Central memory CD8-positive, alpha-beta T cell (primary cell): ENCODE measurements at places on chromosomes 3 and 15.
A peak's percentile ranks its signal among the peaks of the same experiment; 100 is the strongest.

DNA sequence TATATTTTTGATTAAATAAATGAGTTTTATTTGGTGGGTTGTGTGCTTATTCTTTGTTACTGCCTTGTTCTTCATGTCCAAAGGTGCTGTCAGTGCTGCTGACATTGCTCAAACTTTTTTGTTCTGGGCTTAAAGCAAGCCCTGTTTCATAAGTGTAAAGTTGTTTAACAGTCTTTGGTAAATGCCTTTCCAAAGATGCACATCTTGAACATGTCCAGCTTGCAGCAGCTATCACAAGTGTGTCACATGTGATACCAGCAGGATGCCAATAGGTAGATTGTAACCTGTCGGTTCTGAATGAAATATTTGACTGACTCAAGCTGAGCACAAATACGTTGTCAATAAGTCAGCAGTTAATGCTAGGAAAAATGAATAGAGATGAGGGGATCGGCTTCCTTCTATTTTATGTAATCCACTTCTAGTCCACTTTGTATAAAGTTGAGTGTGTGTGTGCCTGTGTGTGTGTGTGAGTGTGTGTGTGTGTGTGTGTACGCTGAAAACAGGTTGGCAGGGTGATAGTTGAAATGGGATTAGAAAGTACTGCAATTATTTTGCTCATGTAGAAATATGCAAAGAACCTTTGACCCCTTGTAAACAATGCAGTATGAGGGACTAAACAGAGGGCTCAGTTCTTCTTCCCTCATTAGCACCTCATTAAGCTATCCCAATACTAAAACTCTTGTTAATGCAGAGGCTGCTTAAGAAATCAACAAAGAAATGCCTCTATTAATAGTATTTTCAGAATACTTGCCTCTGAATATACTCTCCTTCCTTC lies 986.5 kb downstream of the TUSC7 start:
- no peak for DNase-seq

- no peak for DNase-seq
Measured at GRCh38 chr15:25682340-25682739, 180.8 kb downstream of the ATP10A start.

DNA sequence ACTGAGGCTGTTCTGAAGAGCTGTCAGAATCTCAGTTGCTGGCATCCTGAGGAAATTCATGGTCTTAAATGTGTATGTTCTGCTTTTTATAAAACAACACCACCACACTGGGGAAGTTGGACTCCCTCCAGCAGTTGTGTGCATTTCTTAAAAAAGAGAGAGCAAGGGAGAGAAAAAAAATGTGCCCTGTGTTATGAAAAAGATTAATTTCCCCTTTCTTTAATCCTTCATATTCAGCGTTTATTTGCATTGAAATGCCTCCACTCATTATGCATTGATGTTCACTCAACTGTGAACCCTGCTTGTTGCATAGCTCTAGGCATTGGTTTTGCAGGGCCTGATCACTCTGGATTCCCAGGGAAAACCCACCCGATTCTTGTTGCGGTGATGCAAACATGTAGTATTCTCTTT lies 4.4 kb upstream of the ZNF609 start:
- DNase-seq: no peak

GRCh38 chr15:43998607-43999006 lies 171.8 kb downstream of the WDR76 start:
- no peak for DNase-seq

DNA sequence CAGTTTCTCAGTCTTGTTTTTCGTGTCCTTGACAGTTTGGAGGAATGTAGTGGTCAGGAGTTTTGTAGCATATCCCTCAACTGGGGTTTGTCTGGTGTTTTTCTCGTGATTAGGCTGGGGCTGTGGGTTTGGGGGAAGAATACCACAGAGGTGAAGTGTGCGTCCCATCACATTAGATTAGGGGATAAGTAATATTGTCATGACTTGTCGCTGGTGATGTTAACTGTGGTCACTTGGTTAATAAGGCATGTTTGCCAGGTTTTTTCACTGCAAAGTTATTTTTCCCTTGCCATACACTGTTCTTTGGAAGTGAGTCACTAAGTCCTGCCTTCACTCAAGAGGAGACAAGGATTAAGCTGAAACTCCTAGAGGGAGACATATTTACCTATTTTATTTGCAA lies 39.1 kb downstream of the PAK2 start:
- DNase-seq: no peak

DNA sequence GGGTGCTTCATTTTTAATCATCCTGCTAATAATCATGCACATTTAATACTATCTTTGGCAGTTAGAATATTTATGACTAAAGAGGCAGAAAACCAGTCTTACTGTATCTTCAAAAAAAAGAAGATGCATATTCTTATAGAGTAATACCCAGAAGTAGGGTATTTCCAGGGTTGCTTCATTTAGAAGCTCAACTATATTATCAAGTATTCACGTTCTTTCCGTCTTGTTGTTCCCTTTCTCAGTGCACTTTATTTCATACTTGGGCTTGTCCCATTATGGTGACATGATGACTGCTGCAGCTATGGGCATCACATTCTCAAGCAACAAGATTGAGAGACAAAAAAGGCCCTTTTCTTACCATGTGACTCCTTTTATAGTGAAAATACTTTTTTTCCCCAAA lies 96.8 kb upstream of the ASB14 start:
- no peak for DNase-seq

DNA sequence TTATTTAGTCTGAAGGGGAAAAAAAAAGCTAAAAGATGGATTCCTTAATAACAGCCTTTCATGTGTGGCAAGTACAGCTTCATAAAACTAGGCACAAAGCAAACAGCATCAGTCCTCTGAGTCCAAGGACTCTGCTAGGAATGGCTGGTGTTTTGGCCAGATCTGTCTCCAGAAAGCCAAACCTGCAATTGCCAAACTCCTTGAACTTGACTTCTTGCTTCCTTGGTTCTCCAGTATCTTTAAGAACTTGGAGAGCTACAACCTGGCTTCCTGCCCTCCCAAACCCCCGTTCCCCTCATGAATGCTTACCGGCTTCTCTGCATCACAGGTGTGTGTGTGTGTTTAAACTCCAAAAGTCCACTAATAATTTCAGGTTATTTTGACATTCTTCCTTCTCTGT lies 1.6 kb upstream of the PLOD2 start:
- no peak for DNase-seq

DNA sequence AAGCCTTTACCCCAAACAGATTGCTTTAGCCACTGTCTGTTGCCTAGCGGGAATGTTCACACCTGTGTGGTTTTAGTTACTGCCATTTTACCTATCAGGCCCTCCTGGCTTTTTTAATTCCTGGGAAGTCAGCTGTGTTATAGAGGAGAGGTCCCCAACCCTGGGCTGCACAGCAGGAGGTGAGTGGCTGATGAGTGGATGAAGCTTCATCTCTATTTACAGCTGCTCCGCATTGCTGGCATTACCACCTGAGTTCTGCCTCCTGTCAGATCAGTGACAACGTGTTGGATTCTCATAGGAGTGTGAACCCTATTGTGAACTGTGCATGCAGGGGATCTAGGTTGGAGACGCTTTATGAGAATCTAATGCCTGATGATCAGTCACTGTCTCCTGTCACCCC lies 127.0 kb downstream of the MBNL1 start:
- no peak for DNase-seq

- DNase-seq: no peak
Measured at GRCh38 chr15:72058585-72058984, 59.4 kb downstream of the MYO9A start.

DNA sequence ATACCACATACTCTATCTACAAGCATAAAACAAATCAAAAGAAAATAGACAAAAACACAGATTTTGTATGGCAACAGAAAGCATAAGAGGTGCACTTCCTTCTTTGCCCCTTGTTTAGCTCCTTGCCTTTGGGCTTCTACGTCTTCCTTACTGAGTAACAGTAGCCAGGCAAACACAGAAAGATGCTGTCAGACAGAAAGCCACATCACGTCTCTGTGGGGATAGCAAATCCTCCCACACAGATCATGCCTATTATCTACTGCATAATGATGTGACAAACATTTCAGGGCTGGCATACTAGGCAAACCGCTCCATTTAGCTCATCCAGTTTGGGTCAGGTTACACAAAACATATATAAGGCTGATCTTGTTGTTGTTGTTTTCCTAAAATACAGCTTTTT lies 92.7 kb downstream of the BOC start:
- DNase-seq: no peak

GRCh38 chr3:135366816-135367215 lies 571.8 kb downstream of the EPHB1 start:
- no peak for DNase-seq

- DNase-seq: no peak
Measured at GRCh38 chr3:157618075-157618760, 115.0 kb upstream of the VEPH1 start.

DNA sequence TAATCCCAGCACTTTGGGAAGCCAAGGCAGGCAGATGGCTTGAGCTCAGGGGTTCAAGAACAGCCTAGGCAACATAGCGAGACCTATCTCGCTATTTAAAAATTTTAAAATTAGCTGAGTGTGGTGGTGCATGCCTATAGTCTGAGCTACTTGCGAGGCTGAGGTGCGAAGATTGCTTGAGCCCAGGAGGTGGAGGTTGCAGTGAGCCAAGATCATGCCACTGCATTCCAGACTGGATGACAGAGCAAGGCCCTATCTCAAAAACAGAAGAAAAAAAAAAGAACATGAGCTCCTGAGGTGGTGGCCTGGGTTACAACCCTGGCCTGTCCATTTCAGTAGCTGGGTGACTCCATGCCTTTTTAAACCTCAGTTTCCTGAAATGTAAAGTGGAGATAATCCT lies 7.2 kb downstream of the DNASE1L3 start:
- no peak for DNase-seq

- DNase-seq: no peak
Measured at GRCh38 chr3:55343486-55344357, 143.4 kb downstream of the WNT5A start.

DNA sequence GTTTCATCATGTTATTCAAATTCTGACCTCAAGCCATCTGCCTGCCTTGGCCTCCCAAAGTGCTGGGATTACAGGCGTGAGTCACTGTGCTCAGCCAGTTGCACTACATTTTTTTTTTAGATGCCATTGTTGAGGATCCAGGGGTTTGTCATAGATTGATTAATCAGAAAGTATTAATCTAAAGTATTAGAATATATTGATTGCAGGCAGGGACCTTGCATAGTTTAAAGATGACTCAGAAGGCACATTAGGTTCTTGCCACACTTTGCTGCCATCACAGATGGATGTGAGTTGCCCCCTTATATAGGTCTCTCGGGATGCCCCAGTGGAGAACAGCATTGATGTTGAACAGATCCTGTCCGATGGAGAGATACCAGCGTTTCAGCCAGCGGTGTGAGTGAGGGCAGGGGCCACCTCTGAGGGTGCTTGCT lies 41.1 kb downstream of the IGF1R start:
- DNase-seq: no peak

GRCh38 chr3:71069797-71070196 lies 513.7 kb downstream of the FOXP1 start:
- DNase-seq: peak; percentile 42

DNA sequence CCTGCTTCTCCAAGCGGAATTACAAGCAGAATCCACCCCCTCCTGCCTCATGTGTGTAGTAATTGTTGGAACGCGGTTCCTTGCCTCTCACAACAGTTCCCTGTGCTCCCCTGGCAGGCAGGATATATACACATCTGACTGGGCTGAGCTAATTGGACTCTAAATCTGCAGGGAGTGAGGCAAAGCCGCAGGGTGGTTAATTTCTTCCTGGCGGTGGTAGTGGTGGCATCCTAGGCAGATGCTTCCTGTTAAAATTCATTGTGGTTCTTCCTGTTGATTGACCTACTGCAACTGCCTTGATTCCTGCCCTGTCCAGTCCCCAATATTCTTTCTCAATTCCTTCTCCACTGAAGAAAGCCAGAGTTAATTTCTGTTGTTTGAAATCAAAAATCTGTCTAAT lies 202.9 kb upstream of the PROK2 start:
- no peak for DNase-seq

- DNase-seq: no peak
Measured at GRCh38 chr3:157347577-157348303, 88.9 kb upstream of the PTX3 start.

DNA sequence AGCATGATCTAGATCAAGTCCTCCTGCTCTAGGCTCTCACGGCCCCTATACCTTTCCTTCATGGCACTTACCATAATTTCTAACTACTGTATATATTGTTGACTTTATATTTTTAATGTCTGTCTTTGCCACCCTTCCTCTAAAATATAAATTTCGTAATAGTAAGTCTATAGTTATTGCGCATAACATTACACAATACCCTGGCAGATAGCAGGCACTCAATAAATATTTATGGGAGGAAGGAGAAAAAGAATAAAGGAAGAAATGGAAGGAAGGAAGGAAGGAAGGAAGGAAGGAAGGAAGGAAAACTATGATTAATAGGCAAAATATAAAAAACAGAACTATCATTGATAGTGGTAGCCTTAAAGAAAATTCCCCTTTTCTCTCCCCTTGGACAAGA lies 190.3 kb upstream of the LMCD1 start:
- DNase-seq: no peak

DNA sequence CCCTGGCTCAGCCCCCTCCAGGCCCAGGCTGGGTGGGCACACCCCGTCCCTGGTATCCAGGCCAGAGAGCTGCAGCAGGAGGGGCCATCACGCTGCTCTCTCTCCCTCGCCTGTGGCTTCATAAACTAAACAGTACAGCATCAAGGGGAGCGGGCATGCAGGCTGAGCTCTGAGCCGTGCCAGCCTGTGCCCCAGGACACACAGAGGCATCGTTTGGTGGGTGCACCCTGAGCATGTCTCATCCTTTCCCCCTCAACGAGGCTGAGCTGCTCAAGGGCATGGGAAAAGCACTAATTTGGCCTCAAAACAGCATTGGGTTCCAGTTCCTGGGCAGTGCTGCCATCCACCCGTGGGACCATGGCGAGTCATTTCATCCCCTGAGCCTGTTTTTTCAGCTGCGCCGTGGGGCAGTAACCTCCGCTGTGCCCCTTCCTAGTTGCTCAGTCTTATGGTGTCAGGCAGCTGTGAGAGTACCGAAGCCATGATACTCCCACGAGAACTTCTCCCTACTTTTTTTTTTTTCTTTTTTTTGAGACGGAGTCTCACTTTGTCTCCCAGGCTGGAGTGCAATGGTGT lies 79.6 kb downstream of the CPN2 start:
- no peak for DNase-seq

- DNase-seq: no peak
Measured at GRCh38 chr3:97882975-97883598, 61.3 kb downstream of the CRYBG3 start.
